ENCODE measurements at places on chromosomes 7 and 10.

GRCh38 chr10:60828489-60828852, 50.2 kb downstream of the CDK1 start:
- DNase-seq = no peak

- DNase-seq = peak; percentile 66
These were observed 9.0 kb upstream of the ARPC1B start for GRCh38 chr7:99365318-99366141.

- no peak for DNase-seq
These were observed 802 bp upstream of the CDK6 start for GRCh38 chr7:92837000-92837749.

DNA sequence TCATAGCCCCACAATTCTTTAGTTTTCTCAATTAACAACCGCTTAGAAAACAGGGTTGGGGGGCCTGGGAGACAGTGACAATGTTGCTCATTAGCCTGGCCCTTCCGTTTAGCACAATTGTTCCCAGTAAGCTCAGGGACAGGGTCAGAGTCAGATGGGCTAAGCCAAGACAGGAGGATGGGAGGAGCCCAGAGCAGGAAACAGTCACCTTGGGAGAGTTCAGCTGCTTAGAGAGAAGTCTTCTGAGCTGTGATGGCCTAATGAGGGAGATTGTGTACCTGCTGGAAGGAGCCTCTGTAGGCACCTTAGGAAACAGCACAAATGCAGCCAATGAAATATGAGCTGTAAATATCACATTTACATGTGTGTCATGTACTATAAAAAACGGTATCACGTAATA, 35.9 kb downstream of the SVOPL start:
- no peak for DNase-seq

GRCh38 chr7:101576998-101577397, 52.1 kb downstream of the MYL10 start:
- DNase-seq = no peak

- no peak for DNase-seq
These were observed 56.0 kb upstream of the SDK1 start for GRCh38 chr7:3245077-3245476.

DNA sequence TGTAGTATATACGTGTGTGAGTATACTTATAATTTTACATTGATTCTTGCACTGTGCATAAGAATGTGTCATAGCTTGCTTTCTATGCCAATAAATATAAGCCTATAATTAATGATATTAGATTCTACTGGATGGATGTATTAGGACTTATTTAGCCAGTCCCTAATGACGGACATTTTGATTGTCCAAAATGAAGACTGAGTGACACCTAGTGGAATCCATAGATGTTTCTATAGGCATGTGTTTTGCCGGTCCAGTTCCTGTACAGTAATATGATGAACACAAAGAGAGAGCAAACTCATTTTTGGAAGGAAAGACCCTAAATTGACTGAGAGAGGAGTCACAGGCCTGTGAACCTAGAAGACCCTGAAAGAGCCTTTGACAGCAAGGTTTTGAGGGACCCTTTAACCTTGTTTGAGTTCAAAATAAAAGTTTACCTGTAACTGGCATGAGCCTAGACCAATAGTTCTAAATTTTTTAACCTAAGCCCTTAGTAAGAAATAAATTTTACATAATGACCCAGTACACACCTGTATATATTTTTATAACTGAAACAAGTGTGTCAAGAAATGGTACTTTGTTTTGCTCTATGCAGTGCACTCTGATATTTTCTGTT, 42.4 kb upstream of the AGBL3 start:
- DNase-seq = no peak

- no peak for DNase-seq
These were observed 1.9 kb downstream of the COBL start for GRCh38 chr7:51314726-51315125.

DNA sequence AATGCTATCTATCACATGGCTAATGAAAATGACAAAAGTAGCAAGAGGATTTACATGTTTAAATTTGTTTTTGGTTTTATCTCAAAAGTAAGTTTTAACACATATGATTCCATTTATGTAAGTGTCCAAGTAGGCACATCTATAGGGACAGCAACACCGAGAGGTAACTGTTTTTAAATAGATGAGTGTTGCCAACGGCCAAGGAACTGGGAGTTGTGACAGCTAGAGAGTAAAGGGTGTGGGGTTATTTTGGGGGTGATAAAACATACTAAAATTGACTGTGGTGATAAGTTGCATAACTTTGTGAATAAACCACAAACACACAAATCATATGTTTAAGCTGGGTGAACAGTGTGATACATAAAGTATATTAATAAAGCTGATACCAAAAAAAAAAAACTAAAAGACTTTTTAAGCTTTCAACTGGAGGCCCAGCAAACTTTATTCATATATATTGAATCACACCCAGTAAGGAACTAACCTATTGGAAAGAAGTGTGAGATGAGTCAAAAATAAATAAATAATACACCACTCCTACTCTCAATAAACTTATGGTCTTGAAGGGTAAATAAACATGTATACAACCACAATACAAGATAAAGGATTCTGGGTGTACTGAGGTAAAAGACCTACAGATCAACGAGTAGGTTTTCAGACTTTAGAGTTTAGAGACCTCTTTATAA, 33.0 kb downstream of the LRRC72 start:
- no peak for DNase-seq

GRCh38 chr7:106999023-106999422, 45.5 kb upstream of the PRKAR2B start:
- DNase-seq = no peak

DNA sequence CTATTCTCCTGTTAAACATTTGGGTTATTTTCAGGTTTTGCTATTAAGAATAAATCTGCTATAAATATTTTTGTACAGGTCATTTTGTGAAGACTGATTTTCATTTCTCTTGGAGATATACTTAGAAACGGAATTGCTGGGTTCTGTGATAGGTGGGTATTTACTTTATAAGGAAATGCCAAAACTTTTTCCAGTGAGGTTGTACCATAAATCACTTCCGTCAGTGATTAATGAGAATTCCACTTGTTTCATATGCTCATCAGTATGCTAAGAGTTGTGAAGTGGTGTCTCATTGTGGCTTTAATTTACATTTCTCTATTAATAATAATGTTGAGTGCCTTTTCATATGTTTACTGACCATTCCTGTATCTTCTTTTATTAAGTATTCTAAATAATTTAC, 84.0 kb upstream of the KLF14 start:
- no peak for DNase-seq

DNA sequence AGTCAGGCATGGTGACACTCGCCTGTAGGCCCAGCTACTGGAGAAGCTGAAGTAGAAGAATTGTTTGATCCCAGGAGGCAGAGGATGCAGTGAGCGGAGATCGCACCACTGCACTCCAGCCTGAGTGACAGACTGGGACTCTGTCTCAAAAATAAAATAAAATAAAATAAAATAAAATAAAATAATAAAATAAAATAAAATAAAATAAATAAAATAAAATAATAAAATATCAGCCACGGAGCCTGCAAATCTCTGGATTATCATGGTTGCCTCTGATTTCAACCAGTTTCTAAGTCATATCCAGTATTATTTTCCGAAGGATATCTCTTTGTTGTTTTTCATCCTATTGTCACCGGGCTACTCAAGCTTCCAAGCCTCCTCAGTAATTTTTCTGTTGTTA, 51.7 kb upstream of the FZD8 start:
- no peak for DNase-seq

- no peak for DNase-seq
These were observed 515.6 kb downstream of the CALN1 start for GRCh38 chr7:71896535-71896934.

- DNase-seq = no peak
These were observed 33.0 kb downstream of the MINDY4 start for GRCh38 chr7:30804078-30804661.

DNA sequence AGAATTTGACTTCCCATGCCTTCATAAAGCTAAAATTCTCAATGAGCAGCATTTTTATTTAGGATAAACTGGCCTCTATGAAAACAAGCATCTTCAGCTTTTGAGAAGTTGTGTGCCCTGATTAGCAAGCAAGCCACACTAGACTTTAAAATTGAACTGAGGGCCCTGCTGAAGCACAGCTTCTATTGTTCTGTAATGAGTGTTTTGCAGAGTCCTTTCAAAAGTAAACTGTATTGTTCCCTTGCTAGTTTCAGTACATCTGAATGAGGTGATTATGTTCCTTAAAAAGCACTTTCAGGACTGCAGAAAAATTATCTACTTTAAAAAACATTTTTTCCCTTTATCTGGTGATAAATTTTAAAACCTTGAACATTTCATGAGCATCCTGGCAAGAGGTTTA, 113.3 kb upstream of the PRPS1L1 start:
- DNase-seq = no peak

GRCh38 chr10:42637142-42637541, 1.2 kb downstream of the ZNF33B start:
- DNase-seq = no peak

DNA sequence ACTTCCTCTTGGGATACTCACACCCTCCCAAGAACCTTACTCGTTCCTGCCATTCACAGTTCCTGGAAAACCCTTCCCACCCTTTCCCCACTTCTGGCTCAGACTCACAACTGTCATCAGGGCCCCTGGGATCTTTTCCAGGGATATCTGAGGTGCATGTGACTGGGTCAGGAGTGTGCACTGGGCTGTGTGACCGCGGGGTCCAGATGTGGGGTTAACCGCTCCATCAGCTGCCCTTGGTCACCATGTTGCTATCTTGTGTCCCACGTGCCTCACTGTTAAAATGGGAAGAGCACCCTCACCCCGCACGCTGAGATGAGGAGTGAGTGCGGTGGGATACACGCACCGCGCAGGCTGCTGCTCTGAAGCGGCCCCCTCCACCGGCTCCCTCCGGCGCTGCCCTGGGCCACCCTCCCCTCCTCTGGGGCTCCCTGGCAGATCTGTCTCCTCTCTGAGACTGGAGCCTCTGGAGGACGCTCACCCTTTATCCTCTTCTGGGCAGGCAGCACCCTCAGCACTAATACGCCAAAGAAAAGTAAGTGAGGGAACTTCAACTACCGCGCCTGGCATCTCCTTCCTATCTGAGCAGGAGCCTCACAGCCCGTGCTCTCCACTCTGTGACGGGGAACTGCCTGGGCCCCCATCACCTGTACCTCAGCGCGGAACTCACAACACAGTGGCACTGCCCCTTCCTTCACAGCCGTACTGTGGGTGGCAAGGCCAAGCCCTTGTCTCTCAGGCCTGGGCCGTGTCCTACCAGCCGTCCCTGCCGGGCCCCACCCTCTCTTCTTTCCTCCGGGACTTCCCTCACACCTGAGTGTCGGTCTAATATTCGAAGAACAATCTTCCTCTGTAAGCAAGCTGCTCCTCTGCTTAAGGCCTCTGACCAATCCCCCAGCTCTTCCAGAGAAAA, 15.6 kb downstream of the COBL start:
- no peak for DNase-seq

DNA sequence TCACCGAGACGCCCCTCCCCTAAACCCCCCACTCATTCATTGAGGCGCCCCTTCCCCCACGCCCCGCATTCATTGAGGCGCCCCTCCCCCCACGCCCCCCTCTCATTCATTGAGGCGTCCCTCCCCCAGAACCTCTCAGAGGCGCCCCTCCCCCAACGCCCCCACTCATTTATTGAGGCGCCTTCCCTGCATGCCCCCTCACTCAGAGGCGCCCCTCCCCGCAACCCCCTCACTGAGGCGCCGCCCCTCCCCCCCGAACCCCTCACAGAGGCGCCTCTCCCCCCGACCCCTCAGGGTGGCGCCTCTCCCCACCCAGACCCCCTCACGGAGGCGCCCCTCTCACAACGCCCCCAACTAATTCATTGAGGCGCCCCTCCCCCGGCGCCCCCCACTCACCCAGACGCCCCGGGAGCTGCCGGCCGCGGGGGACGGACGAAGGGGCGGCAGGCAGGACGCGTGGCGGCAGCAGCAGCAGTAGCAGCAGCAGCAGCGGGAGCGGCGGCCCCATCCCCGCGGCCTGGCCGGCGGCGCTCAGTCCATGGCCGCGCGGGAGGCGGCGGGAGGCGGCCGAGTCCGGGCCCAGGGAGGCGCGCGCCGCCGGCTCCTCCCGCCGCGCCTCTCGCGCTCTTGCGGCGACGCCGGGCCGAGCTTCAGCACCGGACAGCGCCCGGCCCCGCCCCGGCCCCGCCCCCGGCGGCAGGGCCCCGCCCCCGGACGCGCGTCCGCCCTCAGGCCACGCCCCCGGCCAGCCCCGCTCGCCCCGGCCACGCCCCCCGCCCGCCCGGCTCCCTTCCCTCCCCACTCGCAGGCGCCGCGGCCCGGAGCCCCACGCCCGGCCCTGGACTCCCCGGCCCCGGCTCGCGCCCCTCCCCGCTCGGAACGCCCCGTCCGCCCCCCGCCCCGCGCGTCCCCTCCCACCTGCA, at the start of gene PTPRN2:
PTPRN2 (minus strand) TSS at position 662 of the 923 bp plus-strand sequence.
- DNase-seq = peak; percentile 16

DNA sequence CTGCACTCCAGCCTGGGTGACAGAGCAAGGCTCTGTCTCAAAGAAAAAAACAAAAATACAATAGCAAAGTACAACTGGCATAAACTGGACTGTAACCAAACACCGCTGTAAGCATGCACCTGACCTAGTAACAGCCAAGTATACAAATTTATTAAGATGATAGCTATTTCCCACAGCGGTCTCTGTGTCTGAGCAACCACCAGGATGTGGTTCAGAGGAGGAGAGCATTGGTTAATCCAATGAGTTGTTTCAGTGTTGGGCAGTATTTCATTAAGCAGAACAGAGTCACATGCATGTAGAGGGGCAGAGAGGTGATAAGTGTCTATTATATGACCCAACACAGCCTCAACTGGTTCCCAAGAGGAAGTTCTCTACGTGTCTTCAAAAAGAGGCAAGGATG, 4.0 kb downstream of the SLC16A12 start:
- DNase-seq = no peak

DNA sequence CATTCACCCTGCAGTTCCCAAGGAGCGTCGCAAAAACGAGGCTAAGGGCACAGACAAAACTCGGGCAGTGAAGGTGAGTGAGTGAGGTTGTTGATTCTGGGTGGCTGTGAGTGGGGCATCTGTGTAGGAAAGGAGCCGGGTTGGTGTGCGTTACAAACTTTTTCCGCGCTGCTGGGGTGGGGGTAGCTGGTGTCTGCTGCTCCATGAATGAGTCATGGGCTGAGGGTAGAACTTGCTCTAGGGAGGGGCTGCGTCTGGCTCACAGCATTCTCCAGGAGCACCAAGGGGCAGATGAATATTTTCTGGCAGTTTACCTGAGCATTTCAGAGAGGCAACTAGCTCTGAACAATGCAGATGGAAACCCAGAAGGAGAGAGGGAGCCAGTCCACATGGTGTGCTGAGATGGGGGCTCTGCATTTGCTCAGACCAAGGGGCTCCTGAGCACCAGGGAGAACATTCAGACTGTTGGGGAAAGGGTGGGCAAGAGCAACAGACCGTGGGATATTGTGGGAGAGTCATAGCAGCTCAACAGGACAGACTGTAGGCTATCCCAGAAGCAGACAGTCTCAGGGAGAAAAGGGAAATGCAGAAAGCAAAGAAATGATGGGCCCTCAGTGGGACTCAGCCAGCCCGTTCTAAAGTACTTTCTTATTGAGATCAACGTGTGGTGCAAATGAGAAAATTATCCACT, 18.8 kb downstream of the NOBOX start:
- no peak for DNase-seq

All from memory B cell (primary cell).